ENCODE measurements at places on chromosomes 4 and X.

- no peak for DNase-seq
Measured at GRCh38 chrX:2489446-2490445, 11.0 kb downstream of the DHRSX start.

DNA sequence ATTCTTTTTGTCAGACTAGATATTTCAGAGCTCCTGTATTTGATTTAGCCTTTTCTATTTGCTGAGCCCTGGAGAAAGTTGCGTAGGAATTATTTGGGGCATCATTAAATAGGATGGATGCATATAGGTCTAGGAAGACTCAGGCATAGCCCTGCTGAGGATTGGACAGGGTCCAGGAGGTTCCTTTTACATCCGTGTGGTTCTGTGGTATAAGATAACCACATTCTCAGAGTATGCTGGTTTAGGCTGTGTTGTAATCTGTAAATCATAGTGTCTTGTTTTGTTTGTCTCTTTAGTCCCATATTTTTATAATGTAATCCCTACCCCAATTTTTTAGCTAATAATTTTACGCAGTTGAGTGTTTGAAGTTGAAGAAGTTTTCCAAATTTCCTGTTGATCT lies 513.7 kb downstream of the RPA4 start:
- no peak for DNase-seq

GRCh38 chr4:152828122-152828521 lies 48.4 kb downstream of the ARFIP1 start:
- no peak for DNase-seq

DNA sequence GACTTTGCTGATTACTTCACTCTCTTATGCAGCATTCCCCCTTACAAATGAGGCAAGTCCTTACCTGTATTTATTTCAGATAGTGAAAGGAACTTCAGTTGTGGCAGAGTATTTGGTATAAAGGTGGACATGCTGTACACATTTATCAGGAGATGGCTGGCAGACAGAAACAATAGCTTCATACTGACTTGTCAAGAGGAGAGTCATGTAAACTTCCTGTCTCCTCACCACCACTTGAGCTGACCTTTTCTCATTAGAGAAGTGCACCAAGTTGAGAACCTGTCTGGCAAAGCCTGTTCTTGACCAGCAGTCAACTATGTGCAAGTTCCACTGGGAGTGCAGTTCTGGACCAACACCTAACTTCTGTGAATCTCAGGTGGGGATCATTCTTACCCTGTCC lies 80.8 kb downstream of the LARP1B start:
- DNase-seq, result no peak

GRCh38 chrX:131739823-131740222 lies 195.9 kb downstream of the OR13H1 start:
- no peak for DNase-seq

DNA sequence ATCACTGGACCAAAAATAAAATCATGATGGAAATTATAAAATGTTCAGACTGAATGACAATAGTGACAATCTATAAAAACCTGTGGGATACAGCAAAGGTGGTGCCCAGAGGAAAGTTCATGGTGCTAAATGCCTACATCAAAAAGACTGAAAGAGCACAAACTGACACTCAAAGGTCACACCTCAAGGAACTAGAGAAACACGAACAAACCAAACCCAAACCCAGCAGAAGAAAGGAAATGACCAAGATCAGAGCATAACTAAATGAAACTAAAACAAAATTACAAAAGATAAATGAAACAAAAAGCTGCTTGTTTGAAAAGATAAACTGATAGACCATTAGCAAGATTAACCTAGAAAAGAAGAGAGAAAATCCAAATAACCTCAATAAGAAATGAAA lies 78.7 kb downstream of the ANAPC10 start:
- DNase-seq, result no peak

- DNase-seq, result no peak
Measured at GRCh38 chr4:136277741-136278140, 1254.6 kb downstream of the PCDH18 start.

DNA sequence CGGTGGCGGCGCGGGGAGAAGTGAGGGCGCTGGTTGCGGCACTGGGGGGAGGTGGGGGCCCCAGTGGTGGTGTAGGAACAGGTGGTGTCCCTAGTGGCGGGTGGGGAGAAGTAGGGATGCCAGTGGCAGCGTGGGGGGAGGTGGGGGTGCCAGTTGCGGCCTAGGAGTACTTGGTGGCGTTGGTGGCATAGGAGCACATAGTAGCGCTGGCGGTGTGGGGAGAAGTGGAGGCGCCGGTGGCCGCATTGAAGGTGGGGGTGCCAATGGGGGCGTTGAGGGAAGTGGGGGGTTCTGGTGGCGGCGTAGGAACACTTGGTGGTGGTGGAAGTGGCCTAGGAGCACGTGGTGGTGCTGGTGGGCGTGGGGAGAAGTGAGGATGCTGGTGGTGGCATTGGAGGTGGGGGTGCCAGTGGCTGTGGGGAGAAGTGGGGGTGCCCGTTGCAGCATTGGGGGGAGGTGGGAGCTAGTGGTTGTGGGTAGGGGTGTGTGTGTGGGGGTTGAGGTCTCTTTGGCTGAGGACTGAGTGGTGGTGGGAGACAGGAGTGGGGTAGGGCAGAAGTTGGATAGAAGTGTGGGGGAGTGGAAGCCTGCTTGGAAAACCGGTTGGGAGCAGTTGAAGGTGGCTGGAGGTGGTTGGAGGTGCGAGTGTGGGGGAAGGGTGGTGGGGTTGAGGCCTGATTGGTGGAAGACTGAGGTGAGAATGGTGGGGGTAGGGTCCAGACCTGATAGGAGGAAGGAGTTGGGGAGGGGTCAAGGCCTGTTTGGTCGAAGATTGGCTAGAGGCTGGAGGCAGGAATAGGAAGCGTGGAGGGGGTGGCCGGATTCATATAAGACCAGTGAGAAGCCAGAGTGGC lies 1.1 kb downstream of the GCNA start:
- DNase-seq, result no peak

GRCh38 chr4:183840311-183840710 lies 64.8 kb upstream of the STOX2 start:
- DNase-seq, result peak; percentile 62

GRCh38 chr4:182074810-182075209 lies 168.4 kb upstream of the TENM3 start:
- DNase-seq, result no peak

DNA sequence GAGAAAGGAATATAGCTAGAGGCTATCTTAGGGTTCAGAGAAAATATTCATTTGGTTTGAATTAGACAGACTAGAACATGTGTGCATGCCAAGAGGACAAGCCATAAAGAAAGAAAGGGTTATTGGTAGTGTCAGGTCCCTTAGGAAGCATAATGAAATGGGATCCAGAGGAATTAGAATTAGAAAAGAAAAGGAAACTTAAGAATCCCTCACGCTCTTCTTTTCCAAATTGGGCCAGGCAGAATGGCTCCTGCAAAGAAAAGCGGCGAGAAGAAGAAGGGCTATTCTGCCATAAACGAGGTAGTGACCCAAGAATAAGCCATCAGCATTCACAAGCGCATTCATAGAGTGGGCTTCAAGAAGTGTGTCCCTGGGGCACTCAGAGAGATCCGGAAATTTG lies 4.9 kb upstream of the ABCG2 start:
- no peak for DNase-seq

Data from activated naive CD4-positive, alpha-beta T cell treated with Interleukin-2 at 50 U/mL for 16 hours (primary cell).